ENCODE measurements at places on chromosomes 13 and 19. TPM values are rescaled to one million over a fixed set of nuclear protein-coding genes. Genes with fewer than 3 reads are reported as not detected.

GRCh38 chr13:35690581-35691207 lies 214.2 kb upstream of the MAB21L1 start:
- peak; percentile 44 for DNase-seq

DNA sequence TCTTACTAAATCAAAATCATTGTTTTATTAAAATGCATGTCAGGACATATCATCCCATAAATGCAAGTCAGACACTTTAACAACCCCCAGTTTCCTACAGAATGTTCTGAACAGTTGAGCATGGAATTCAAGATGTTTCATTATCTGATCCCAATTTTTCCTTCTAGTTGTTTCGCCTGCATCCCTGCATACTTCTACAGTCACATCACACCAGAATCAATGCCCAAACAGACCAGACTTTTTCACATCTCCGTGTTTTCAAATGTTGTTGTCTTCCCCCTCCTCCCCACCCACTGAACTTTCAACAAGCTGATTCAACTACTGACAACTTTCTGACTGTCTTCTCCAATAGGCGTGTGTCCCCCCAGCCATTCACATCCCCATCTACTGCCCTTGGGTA lies 48.6 kb downstream of the LHFPL6 start:
- no peak for DNase-seq

SIGLEC8 gene
- not detected for total RNA-seq

IFNL1 gene
- not detected for total RNA-seq

CEP89 gene
- 20.0 TPM for total RNA-seq

PSG6 gene
- total RNA-seq: not detected

PODNL1 gene
- 0.67 TPM for total RNA-seq
